Foreskin keratinocyte (primary cell): ENCODE measurements at places on chromosomes 3 and 15. TPM values are rescaled to one million over a fixed set of nuclear protein-coding genes. Genes with fewer than 3 reads are reported as not detected.

MB21D2 gene
- total RNA-seq = 16.4 and 16.5 TPM in 2 replicates

P2RY12 gene
- not detected in 2 replicates for total RNA-seq

RYR3 gene
- total RNA-seq = under 0.01 TPM in 2 replicates

ACSBG1 gene
- not detected in 2 replicates for total RNA-seq

STRIT1 gene
- not detected in 2 replicates for total RNA-seq

GDPGP1 gene
- total RNA-seq = 1.3 and 2.6 TPM in 2 replicates

PARP15 gene
- total RNA-seq = 0.27 and 0.35 TPM in 2 replicates

NRROS gene
- 0.03 and 0.11 TPM in 2 replicates for total RNA-seq

SERPINI2 gene
- total RNA-seq = not detected in 2 replicates

GRCh38 chr3:170739410-170739809 is 130.6 kb downstream of the RPL22L1 start:
- DNase-seq = no peak

- DNase-seq = no peak
Measured at GRCh38 chr15:78909791-78910228, 35.0 kb downstream of the CTSH start.

DNA sequence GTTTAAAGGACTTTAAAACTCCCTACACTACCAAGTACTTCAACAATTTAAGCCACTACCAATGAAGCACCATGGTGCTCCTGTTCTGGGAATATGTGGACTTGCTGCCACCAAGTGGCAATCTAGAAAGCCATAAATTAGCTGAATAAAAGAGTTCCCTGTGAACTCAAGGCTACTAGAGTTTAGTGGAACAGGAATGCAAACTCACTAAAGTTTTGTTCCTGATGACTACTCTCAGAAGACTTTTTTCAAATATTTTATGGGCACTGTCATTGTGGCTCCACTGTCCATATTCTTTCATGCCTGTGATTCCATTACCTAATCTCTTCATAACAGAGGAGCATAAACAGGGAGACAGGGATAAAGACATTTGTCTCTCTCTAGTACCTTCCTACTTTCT is 63.9 kb downstream of the TMCC1 start:
- peak; percentile 75 for DNase-seq

DNA sequence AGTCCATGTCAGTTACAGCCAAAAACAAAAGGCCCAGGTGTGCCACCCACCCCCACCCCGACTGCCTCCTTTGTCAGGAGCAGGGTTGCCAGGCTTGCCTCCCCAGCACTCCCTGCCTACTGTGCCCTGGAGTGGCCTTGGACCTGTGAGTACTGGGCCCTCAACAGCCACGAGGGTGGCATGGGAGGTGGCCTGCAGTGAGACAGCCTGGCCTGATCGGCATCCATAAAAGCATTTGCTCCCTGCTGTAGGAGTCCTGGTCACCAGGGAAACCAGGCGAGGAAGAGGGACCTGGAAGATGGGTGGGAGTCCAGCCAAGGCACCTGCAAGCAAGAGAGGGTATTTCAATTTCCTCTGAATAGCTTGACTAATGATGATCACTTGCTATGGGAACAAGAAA is 56.4 kb upstream of the KCNMB2 start:
- DNase-seq = no peak

- peak; percentile 7 for DNase-seq
Measured at GRCh38 chr3:172808969-172809546, 58.5 kb downstream of the ECT2 start.

DNA sequence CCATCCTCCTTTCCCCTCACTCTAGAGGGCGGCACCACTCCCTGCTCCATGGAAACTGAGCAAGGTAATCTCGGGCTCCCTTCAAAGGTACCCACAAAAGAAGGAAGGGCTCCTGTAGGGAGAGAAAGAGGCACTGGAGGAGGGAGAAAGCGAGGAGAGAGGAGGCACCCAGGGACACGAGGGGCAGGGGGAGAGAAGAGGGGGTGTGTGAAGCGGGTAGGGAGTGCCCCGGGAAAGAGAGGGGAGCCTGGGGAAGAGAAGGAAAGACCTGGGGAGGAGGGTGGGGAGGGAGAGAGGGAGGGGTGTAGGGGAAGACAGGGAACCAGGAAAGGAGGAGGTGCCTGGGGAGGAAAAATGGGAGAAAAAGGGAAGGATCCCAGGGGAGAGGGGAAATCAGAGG is 523 bp downstream of the VILL start:
- DNase-seq = no peak

DNA sequence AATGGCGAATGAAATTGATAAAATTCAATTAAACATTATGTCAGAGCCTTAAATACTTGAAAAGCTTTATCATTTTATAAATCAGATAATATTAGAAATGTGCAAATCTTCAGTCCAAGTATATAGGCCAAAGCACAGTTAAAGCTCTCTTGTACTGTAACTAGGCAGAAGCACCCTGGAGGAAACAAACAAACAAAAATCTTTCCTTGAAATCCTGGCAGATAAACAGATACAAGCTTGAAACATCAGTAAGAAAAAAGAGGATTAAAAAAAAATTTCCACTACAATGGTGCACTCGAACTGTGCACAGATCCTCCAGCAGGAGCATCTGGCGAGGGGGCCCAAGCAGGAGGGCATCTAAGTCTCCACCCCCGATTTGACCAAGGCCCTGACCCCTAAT is 166.6 kb downstream of the PLD1 start:
- DNase-seq = no peak

DNA sequence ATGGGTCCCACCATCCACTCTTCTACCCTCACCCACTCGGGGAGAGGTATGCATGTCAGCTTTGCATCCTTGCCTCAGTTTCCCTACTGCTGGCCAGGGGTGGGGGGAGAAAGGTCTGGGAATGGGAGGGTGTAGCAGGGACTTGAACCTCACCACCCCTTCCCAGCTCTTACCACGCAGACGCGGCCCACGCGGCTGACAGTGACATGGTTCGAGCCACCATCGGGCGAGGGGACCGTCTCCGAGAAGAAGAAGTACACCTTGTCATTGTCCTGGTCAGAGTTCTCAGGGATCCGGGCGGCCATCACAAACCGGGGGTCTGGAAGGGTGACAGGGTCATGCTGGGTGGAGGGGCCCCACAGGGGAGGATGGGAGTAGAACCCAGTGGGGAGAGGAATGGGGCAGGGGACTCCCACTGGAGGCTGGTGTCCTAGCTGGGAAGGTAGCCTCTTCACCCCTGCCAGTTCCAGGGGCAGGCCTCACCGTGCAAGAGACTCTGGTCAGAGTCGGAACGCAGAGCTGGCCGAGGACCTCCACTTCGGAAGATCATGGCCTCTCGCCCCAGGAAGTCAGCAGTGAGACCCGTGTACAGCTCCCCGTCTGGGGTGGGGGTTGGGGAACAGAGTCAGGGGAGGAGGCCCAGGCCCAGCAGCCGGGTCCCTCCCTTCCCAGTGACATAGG is 3.7 kb downstream of the SEMA3G start:
- DNase-seq = no peak

DNA sequence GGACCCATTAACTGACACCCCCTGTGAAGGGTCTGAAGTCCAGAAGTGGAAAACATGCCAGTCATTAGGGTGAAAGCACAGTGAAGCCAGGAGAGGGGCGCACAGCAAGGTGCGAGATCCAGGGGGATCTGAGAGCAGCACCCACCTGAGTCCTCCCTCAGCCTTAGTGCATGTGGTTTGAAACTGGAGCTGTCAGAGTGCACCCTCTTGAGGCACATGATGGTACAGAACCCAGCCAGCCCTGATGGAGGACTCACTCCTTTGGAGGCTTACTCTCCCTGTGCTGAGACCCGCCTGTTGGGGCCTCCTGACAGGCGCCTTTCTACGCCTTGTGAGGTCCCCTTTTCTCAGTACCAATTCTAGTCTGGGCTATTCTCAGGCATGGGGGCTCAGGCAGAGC is 77.8 kb downstream of the IL20RB start:
- no peak for DNase-seq
